ENCODE measurements at places on chromosomes 4 and X.

- no peak for DNase-seq
Observed at GRCh38 chrX:11759172-11759460, 1.1 kb downstream of the MSL3 start.

DNA sequence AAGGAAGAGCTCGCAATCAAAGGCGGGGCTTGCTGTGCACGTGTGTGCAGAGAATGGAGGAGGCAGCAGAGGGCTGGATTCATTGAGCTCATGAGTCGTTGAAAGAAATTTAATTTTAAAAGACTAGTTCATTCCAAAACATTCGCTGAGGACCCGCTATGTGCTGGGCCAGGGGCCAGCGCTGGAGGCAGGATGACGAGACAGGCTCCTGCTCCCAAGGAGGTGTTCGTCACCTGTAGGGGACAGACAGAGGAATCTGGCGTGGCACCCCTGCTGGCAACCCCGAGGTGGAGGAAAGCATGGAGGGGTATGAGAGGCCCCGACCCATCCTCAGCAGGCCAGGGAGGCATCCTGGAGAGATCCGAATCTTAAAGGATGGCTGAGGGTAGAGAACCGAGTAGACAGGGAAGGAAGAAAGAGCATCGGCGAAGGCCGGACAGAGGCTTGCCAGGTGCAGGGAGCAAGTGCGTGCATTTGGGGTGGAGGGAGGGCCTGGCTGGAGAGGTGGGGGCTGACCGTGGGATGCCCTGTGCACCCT lies 96.4 kb downstream of the CPZ start:
- DNase-seq, result no peak

GRCh38 chr4:10006231-10006600 lies 15.1 kb downstream of the SLC2A9 start:
- DNase-seq, result no peak

- no peak for DNase-seq
Observed at GRCh38 chr4:46993075-46994006, at the start of gene GABRA4. TSS of gene GABRA4 (minus strand) at chr4:46993581. CDS start at chr4:46993424, 157 bp downstream.

DNA sequence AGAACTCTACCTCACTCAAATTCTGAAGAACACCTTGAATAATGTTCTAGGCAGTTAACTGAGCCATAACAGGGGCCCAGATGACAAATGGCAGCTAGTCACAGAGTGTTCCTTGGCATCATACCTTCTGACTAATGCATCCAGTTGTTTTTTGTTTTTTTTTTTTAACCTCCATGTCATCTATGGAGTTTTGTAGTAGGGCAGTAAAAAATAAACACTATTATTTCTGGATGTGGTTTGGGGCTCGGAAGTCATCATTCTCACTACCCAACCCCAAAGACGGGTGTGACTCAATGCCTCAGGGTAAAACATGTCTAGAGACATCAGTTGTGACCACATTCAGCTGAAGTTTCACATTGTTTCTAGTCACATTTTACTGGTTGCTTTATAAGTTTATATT lies 31.2 kb upstream of the MCF2 start:
- peak; percentile 32 for DNase-seq

GRCh38 chrX:21960569-21961541 lies 20.3 kb downstream of the SMS start:
- no peak for DNase-seq

DNA sequence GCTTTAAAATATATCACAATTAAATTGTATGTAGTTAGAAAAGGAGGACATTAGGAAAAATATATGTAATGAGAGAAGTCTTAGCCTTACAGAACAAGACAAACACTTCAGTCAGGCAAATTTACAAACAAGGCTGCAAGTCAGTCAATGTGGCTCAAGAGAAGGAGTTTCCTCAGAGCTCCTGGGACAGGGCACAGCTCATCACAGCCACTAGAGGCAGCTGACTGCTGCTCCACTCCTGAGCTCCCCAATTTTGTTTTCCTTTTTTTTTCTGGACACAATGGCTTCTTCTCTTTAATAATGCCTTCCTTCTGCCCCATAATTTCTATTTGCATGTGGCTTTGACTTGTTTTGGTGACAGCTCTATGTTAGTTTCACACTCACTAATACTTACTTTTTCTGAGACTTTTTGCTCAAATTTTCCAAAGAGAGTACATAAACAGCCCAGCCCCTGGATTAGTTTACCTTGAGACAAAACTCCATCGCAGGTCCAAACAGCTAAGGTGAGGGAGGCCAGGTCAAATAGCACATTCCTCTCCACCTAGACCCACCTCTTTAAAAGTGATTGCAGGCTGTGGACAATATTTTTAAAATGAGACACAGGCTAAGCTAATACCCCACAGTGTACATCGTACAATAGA lies 850.4 kb upstream of the FRG1 start:
- DNase-seq, result no peak

- DNase-seq, result no peak
Observed at GRCh38 chrX:47859686-47860085, 23.0 kb downstream of the ZNF81 start.

- no peak for DNase-seq
Observed at GRCh38 chr4:33625748-33626147, 2618.6 kb downstream of the ARAP2 start.

GRCh38 chr4:156505341-156505955 lies 466.2 kb downstream of the PDGFC start:
- no peak for DNase-seq

- DNase-seq, result no peak
Observed at GRCh38 chrX:53261355-53261972, 19.9 kb downstream of the IQSEC2 start.

DNA sequence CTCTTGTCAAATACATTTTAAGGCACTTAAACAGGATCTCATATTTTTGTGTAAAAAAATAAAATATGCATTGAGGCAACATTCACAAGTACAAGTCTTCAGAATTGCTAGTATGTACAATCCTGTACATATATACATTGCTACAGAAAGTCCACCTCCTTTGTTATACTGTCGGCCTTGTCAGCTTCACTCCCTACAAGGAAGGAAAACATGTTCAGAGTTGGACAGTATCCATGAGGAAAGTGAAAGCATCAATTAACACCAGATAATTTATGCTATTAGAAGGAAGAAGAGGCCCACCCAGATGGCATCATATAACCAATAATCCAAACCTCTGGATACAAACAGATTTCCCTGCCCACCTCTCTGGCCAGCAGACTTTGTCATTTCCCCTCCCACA lies 42.0 kb downstream of the REELD1 start:
- no peak for DNase-seq

GRCh38 chr4:80172203-80172602 lies 25.1 kb upstream of the PRDM8 start:
- DNase-seq, result peak; percentile 46

GRCh38 chrX:73847991-73848390 lies 285.0 kb downstream of the CHIC1 start:
- no peak for DNase-seq

GRCh38 chr4:18664171-18664570 lies 642.6 kb upstream of the LCORL start:
- DNase-seq, result no peak

GRCh38 chr4:86344127-86344526 lies 15.7 kb downstream of the MAPK10 start:
- no peak for DNase-seq

- DNase-seq, result no peak
Observed at GRCh38 chrX:115564243-115564642, 3.3 kb downstream of the PLS3 start.

DNA sequence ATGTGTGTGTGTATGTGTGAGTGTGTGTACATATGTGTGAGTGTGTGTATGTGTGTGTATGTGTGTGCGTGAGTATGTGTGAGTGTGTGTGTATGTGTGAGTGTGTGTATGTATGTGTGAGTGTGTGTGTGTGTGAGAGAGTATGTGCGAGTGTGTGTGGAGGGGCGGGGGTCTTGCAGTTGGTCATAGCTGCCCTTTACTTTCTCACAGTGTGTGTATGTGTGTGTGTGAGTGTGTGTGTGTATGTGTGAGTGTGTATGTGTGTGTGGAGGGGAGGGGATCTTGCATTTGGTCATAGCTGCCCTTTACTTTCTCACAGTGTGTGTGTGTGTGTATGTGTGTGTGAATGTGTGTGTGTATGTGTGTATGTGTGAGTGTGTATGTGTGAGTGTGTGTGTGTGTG lies 74.8 kb upstream of the ENPP6 start:
- DNase-seq, result no peak

DNA sequence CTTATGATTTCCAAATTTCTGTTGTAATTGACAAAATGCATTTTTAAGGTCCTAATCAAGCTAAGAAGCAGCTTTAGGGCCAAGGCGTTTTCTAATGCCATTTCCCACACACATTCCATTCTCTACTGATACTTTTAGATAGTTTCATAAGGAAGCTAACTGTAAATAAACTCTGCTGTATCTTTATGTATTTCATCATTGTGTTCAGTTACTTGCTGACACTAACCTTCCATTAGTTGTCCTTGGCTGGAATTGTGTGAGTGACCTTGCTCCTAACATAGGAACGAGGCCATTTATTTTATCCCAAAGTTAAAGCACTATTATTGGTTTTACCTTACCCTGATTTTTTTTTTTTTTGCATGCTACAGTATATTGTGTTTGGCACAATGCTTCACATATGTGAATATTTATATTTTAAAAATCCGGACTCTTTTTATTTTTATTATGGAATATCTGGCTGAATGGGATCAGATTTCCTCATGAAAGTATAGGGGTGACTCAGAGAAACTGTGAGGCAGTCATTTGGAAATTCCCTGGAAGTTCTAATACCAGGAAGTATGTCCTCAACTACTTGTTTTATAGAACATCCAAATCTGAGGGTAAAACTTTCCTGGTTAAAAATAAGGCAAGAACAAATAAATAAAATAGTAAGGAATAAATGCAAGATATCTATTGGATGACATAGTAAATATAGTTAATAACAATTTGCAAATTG lies 62.7 kb upstream of the SORBS2 start:
- DNase-seq, result no peak

GRCh38 chr4:93317057-93317456 lies 511.5 kb upstream of the ATOH1 start:
- no peak for DNase-seq

DNA sequence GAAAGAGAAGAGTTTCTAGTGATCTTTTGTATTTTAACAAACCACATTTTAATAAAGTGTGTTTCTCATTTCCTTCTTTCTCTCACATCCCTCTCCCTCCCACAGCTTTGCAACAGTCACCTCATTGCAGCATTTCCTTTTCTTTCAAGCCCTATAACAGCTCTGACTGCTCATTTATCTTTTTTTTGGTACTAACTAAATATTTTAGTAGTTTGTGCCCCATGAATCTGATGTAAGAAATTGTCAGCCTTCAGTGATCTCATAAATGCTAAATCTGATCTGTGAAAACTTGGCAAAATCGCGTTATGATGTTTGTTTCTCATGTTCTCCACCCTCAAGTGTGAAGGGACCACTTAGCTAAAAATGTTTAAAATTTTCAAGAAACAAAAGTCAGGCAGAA lies 258.5 kb upstream of the SLIT2 start:
- DNase-seq, result no peak

GRCh38 chrX:136194536-136194935 lies 47.2 kb downstream of the FHL1 start:
- no peak for DNase-seq

- no peak for DNase-seq
Observed at GRCh38 chrX:13330446-13330845, 10.6 kb upstream of the ATXN3L start.

DNA sequence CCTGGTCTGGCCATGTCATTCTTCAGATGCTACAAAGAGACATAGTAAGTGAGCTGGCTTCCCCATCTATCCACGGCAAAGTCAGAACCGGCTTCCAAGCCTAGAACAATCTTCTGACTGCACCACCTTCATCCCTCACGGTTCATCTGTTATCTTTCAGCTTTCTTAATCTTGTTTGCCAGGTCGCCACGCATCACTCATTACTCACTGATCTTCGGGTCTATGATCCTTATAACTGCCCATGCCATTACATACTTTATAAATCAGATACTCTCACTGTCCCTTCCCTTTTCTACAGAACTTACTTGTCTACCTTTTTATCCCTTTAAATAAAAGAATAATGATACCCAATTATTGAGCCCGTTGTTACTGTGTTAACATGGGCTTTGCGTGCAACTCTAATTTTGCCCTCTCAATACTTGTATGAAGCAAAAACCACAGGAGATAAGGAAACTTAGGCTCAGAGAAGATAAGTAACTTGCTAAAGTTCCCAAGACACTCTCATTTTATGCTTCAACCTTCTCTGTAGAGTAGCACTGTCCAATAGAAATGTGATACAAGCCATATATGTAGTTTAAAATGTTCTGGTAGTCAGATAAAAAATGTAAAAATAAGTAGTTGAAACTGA lies 171.7 kb downstream of the AMELX start:
- no peak for DNase-seq

- DNase-seq, result no peak
Observed at GRCh38 chrX:154804261-154804956, 876 bp downstream of the MPP1 start.

GRCh38 chrX:70313503-70313902 lies 23.6 kb downstream of the KIF4A start:
- DNase-seq, result no peak

DNA sequence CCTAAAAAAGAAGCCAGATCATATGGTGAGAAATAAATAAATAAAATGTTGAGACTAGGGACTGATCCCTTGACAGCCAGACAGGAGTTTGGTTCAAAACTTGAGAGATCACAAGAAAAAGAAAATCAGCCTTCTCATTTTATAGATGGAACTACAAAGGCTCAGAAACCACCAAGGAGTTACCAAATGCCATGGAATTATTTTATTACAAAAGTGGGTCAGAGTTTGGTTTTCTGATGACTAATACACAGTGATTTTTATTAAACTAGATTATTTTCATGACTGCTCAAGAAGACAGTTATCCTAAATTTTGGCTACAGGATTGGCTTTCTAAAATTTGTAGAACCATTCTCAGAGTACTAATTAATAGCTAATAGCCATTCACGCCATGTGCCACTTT lies 6.2 kb downstream of the CXCL1 start:
- no peak for DNase-seq

- no peak for DNase-seq
Observed at GRCh38 chr4:139483000-139483399, 29.1 kb downstream of the RAB33B start.

GRCh38 chr4:142405695-142406498 lies 440.2 kb downstream of the INPP4B start:
- DNase-seq, result no peak

GRCh38 chrX:3348191-3348590 lies 1.7 kb upstream of the MXRA5 start:
- DNase-seq, result no peak

- no peak for DNase-seq
Observed at GRCh38 chrX:135315864-135316263, 6.6 kb downstream of the ETDC start.

GRCh38 chr4:168812806-168813205 lies 197.2 kb downstream of the CBR4 start:
- no peak for DNase-seq

DNA sequence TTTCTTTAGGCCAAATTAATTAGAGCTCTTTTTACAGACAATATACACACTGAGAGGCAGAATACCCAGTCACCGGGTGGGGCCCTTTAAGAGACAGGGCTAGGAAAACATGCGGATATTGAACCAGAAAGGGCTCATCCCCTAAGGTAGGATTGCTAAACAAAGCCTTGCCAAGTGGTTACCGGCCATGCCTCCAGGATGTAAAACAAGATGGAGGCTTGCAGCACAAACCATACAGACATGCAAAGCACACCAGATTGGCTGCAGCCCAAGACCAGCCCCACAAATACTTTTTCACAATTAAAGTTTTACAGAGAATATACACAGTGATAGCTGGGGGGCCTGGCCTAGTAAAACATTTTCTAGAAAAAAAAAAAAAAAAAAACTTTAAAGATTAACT lies 210.0 kb downstream of the KLHL4 start:
- no peak for DNase-seq

- no peak for DNase-seq
Observed at GRCh38 chr4:165326831-165327210, 648 bp upstream of the MSMO1 start.
